ENCODE measurements at places on chromosomes 5 and 9.
A peak's percentile ranks its signal among the peaks of the same experiment; 100 is the strongest.

DNA sequence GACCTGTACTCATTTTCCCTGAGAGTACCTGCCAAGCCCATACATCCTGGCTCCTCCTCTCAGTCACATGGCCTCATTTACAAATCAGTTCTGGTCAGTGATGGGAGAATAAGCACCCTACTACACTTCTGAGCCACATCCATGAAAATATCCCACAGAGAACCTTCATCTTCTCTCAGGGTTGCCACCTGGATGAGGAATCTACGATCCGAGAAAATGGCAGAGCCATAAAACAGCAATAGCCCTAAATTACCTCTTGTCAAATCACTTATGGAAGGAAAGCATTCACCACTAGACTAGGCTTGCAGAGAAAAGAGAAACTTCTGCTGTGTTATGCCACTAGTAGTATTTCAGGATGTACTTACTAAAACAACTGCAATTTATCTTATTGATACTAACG is 324.8 kb downstream of the BNC2 start:
- no peaks in the 10 kb centered on the region for H3K27me3 ChIP-seq
- H3K27ac ChIP-seq, result no peak overlapping the region
- peaks cover 15% of the 10 kb centered on the region for H3K36me3 ChIP-seq
- H3K4me3 ChIP-seq, result no peak overlapping the region
- peaks cover 30% of the 10 kb centered on the region for H3K4me1 ChIP-seq

GRCh38 chr5:166505544-166505943 is 1785.9 kb upstream of the WWC1 start:
- no peaks in the 10 kb centered on the region for H3K27me3 ChIP-seq
- H3K4me3 ChIP-seq, result no peak overlapping the region
- H3K36me3 ChIP-seq, result no peaks in the 10 kb centered on the region
- no peak overlapping the region for H3K27ac ChIP-seq
- H3K4me1 ChIP-seq, result peaks cover 9% of the 10 kb centered on the region

GRCh38 chr9:126114409-126114760 is 212.2 kb upstream of the MVB12B start:
- peak; percentile 51 for DNase-seq
- no peak overlapping the region for H3K27ac ChIP-seq
- no peaks in the 10 kb centered on the region for H3K36me3 ChIP-seq
- no peak overlapping the region for H3K4me3 ChIP-seq

DNA sequence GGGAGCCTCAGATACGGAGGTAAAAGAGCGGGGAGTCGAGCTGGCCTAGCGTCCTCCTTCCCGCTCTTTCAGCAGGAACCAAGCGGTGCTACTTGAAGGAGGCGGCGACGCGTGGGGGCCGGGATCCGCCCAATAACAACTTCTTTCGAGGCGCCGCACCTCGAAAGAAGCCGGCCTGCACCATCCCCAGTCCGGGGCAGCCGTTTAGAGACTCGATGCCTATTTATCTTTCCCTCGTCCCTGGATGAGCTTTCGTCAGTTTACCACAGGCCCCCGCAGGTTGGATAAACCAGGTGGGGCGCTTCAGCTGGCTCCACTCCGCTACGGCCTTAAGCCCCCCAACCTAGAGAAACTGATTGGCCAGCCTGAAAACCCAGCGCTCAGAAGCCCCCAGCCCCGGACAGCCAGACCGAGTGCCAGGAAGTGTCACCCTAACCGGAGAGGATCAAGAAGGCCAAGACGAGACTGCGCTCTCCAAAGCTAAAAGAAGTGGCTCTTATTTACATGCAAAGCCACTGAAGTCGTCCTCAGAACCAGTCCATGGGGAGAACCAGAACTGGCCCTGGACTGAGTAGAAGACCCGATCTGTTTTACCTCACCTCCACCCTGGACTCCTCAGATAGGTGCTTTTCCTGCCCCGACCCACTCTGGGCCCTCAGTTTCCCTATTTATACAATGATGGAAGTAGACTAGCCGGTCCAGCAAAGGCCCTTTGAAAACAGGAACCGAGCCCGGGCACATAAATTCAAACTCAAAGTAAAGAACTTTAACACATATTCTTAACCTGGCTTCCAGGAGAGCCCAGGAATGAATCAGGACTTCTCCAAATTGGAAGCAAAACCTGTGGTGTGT is 1.4 kb downstream of the HAND1 start:
- peaks cover 25% of the 10 kb centered on the region for H3K4me1 ChIP-seq
- H3K4me3 ChIP-seq, result peak overlapping the region; percentile 83
- H3K27ac ChIP-seq, result no peak overlapping the region
- H3K36me3 ChIP-seq, result no peaks in the 10 kb centered on the region

DNA sequence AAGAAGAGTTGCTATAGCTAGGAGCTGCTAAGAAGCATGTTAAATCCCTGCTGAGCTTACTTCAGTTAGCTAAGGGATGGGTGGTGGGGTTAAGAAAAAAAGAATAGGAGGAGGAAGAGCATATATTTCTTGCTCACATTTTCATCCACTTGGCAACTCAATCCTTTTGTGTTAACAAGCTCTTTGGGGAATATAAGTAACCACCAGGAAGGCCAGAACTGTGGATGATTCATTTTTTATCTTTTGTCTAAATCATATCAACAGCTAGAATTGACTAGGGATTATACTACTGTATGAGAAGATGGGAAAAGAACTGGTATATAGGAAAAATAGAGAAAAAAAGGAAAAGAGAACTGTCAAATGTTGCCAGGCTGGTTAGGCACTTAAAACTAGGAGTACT is 555.3 kb upstream of the ARRDC3 start:
- peaks cover 5% of the 10 kb centered on the region for H3K4me1 ChIP-seq
- no peak for DNase-seq
- H3K4me3 ChIP-seq, result no peak overlapping the region
- no peak overlapping the region for H3K27ac ChIP-seq

DNA sequence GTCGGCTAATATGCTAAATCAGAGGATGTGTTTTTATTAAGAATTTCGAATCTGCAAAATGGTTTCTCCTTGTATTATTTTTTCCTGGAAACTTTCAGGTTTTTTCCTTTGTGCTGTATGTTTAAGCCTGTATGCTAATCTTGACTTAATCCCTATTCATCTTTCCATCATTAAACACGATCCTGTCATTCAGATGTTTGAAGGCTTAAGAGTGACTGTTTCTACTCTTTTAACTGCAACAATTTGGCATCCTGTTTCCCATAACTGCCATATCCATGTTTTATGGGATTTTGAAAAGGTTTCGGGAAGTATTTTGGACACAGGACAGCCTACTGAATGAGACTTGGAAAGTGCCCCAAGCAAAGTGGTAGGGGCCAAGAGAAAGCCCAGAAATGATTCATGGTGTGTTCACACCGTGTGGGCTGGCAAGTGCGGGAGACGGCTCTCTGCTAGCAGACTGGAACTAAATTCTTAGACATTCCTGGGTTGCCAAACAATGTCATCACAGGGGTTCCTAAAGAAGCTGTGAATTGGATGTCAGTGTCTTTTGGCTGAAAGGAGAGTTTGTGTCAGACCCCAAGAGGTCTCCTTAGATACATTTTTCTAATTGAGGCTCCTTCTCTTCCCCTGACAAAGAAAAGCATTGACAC is 125.4 kb upstream of the ADAMTS16 start:
- H3K4me1 ChIP-seq, result peaks cover 6% of the 10 kb centered on the region
- H3K27ac ChIP-seq, result no peak overlapping the region
- H3K36me3 ChIP-seq, result no peaks in the 10 kb centered on the region

GRCh38 chr9:87063871-87064270 is 116.6 kb upstream of the GAS1 start:
- no peaks in the 10 kb centered on the region for H3K36me3 ChIP-seq
- peaks cover 6% of the 10 kb centered on the region for H3K4me1 ChIP-seq
- peaks cover 6% of the 10 kb centered on the region for H3K27me3 ChIP-seq
- no peak for DNase-seq

- H3K36me3 ChIP-seq, result peaks cover 3% of the 10 kb centered on the region
- no peak for DNase-seq
- H3K4me1 ChIP-seq, result peaks cover 32% of the 10 kb centered on the region
- H3K27ac ChIP-seq, result no peak overlapping the region
- peaks cover 31% of the 10 kb centered on the region for H3K27me3 ChIP-seq
- H3K4me3 ChIP-seq, result no peak overlapping the region
These were observed 175.7 kb downstream of the EBF1 start for GRCh38 chr5:158923799-158924551.

GRCh38 chr9:69465473-69465872 is 140.5 kb downstream of the ENTREP1 start:
- DNase-seq, result no peak
- H3K27me3 ChIP-seq, result no peaks in the 10 kb centered on the region
- H3K4me3 ChIP-seq, result no peak overlapping the region
- no peaks in the 10 kb centered on the region for H3K36me3 ChIP-seq

- DNase-seq, result no peak
- H3K27ac ChIP-seq, result no peak overlapping the region
- H3K27me3 ChIP-seq, result no peaks in the 10 kb centered on the region
- H3K36me3 ChIP-seq, result no peaks in the 10 kb centered on the region
- H3K4me3 ChIP-seq, result no peak overlapping the region
These were observed 95.8 kb upstream of the KLF9 start for GRCh38 chr9:70510157-70510770.

DNA sequence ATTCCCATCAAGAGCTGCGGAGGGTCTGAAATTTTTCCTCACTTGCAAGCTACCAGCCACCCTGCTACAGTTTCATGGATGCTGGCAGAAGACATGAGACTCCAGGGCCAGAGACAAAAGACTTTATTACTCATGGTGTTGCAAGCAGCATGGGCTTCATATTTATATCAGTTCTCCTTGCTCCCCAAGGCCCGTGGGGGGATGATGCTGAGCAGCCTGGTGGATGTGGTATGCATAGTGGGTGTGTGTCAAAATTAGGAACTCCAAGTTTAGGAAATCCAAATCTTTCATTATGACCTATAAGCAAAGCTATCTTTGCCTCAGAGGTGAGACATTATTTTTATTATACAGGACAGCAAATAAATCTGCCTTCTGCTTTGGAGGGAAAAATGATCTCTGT is 105.7 kb upstream of the ALDH1B1 start:
- DNase-seq, result no peak
- H3K4me1 ChIP-seq, result peaks cover 5% of the 10 kb centered on the region
- H3K27me3 ChIP-seq, result peaks cover 14% of the 10 kb centered on the region

DNA sequence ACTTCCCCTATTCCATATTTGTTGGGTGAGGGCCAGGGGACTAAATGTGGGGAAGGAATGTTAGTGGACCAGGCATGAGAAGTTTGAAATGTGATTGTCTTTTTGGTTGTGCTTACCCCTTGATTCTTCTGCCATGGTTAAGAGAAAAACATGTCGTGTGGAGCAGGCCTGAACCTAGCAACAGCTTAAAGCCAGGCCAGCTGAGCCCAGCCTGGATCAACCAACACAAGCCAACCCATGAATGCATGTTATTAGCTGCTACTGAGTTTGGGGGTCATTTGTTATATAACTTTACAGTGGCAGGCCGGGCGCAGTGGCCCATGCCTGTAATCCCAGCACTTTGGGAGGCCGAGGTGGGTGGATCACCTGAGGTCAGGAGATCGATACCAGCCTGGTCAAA is 52.4 kb upstream of the TRIO start:
- no peak overlapping the region for H3K4me3 ChIP-seq
- H3K27me3 ChIP-seq, result peaks cover 5% of the 10 kb centered on the region
- no peaks in the 10 kb centered on the region for H3K4me1 ChIP-seq

- no peak for DNase-seq
- H3K4me1 ChIP-seq, result no peaks in the 10 kb centered on the region
- H3K36me3 ChIP-seq, result no peaks in the 10 kb centered on the region
- no peak overlapping the region for H3K4me3 ChIP-seq
- H3K27me3 ChIP-seq, result no peaks in the 10 kb centered on the region
These were observed 98.5 kb upstream of the PTCH1 start for GRCh38 chr9:95615246-95615645.

DNA sequence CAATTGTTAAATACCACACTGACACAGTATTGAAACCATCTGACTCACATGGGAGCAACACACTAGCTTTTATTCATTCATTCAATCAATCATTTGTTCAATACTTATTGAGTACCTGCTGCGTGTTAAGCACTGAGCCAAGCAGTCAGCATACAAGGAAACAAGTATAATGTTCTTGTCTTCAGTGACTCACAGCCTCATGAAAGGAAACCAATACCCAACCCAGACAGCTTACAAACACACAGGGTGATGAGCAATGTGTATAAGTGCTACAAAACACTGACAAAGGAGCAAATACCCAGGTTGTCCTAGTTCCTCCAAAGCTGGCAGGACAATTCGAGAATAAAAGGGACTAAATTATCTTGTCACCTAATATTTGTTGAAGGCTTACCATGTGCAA is 67.6 kb upstream of the RASEF start:
- H3K27me3 ChIP-seq, result no peaks in the 10 kb centered on the region
- no peaks in the 10 kb centered on the region for H3K4me1 ChIP-seq
- no peak overlapping the region for H3K27ac ChIP-seq
- DNase-seq, result no peak
- H3K4me3 ChIP-seq, result no peak overlapping the region
- H3K36me3 ChIP-seq, result no peaks in the 10 kb centered on the region

DNA sequence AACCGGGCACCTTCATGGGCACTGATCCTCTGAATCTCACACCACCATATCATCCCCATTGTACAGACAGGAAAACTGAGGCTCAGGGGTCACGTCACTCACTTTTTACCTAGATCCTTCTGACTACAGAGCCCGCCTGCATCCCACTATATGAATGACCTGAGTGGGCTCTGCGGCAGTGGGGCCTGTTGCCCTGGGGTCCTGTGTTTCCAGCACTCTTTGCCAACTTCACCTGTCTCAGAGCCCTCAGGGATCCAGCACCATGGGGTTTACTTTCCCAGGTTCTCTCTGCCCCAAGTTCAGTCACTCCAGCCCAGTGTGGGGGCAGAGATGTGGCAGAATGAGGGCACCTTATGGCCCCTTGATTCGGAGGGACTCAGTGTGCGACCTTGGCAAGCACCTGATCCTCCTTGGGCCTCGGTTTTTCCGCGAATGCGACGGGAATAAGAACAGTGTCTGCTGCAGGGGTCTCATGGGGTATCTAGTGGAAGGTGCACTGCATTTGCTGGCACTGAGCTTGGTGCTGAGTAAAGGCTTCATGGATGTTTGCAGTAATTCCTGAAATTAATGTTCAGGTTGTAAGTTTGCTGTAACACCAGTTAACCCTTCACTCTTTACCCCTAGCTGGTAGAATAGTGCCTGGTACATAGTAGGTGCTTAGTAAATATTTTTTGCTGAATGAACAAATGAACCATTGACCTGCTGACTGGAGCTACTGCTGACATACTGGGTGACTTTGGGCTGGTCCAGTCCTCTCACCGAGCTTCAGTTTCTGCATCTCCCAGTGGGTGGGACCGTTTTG is 47.1 kb upstream of the BOD1 start:
- H3K36me3 ChIP-seq, result no peaks in the 10 kb centered on the region
- peaks cover 17% of the 10 kb centered on the region for H3K4me1 ChIP-seq
- H3K27ac ChIP-seq, result no peak overlapping the region
- no peak for DNase-seq

- no peak overlapping the region for H3K4me3 ChIP-seq
- no peaks in the 10 kb centered on the region for H3K36me3 ChIP-seq
- no peak for DNase-seq
- H3K27me3 ChIP-seq, result no peaks in the 10 kb centered on the region
- no peak overlapping the region for H3K27ac ChIP-seq
These were observed 201.1 kb downstream of the PALM2AKAP2 start for GRCh38 chr9:109981091-109981490.

- DNase-seq, result no peak
- H3K36me3 ChIP-seq, result peaks cover 20% of the 10 kb centered on the region
- H3K27ac ChIP-seq, result no peak overlapping the region
- no peak overlapping the region for H3K4me3 ChIP-seq
- no peaks in the 10 kb centered on the region for H3K27me3 ChIP-seq
- no peaks in the 10 kb centered on the region for H3K4me1 ChIP-seq
These were observed 47.8 kb downstream of the RNF145 start for GRCh38 chr5:159161361-159162214.
